ENCODE measurements at places on chromosomes 5 and 9.

- no peak for DNase-seq
These were observed 160.9 kb downstream of the LURAP1L start for GRCh38 chr9:12935714-12936113.

- DNase-seq = no peak
These were observed 141.1 kb upstream of the PHYKPL start for GRCh38 chr5:178373711-178374110.

DNA sequence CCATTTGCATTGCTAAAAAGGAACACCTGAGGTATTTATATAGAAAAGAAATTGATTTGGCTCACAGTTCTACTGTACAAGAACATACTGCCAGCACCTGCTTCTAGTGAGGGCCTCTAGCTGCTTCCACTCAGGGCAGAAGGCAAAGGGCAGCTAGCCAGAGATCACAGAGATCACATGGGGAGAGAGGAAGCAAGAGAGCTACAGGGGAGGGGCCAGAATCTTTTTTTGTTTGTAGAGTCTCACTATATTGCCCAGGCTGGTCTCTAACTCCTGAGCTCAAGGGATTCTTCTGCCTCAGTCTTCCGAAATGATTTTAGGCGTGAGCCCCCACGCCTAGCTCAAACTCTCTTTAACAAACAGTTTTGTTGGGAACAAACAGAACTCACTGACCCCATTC is 6.1 kb downstream of the SLCO4C1 start:
- no peak for DNase-seq

DNA sequence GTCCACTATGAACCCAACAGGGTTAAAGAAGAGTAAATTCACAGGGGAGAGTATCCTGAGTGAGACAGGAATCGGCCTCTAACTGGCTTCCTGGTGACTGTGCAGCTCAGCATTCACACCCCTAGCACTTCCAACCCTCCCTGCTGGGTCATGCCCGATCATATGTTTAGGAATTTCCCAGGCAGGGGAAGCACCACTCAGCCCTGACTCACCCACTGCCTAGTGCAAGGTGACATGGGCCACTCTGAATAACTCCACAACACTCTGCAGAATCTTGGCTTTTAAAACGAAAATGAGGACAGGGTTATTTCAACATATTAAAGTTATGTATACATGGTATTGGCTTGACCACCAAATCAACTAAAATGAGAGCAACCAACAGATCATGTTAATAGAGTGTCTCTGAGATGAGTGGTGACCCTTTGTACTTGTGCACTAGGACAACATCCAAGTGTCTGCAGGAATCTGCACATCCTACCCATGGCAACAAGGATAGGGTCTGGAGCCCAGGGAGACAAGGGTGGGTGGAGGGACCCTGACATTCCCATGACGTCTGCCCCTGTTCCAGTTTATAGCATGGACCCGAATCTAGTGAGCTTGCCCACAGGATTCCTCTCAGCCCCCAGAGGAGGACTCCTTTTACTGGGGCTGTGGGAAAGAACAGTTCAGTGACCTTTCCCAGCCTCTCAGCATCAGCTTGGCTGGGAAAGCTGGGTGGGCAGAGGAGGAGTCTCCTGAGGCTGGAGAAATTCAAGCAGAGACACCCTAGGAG is 485.8 kb downstream of the SEMA5A start:
- no peak for DNase-seq

DNA sequence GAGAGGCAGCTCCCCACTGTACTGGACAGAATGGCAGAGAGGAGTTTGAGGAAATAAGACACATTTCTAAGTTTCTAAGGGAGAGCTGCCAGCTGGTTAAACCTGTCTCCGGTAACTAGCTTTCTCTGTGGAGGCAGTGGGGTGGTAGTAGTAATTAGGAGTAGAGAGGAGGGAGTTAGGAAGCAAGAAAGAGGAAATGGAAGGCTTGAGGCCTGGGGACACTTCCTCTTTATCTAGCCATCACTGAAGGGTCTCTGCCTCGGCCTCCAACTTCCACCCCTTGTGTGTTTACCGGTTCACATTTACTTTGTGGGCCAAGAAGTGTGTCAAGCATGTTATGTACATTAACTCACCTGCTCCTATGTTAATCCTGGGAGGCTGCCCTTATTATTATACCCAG is 462.2 kb upstream of the DMAC1 start:
- no peak for DNase-seq

GRCh38 chr9:123947326-123947725 is 17.4 kb upstream of the DENND1A start:
- no peak for DNase-seq

Measured in NCI-H1930 (cell line).